Activated naive CD8-positive, alpha-beta T cell treated with anti-CD3 and anti-CD28 coated beads for 36 hours (primary cell): ENCODE measurements at places on chromosomes 3 and 15. TPM values are rescaled to one million over a fixed set of nuclear protein-coding genes. Genes with fewer than 3 reads are reported as not detected.

- no peak for DNase-seq
These were observed 51.8 kb downstream of the ATP8B4 start for GRCh38 chr15:50067254-50067653.

GHSR gene
- total RNA-seq: not detected

DNA sequence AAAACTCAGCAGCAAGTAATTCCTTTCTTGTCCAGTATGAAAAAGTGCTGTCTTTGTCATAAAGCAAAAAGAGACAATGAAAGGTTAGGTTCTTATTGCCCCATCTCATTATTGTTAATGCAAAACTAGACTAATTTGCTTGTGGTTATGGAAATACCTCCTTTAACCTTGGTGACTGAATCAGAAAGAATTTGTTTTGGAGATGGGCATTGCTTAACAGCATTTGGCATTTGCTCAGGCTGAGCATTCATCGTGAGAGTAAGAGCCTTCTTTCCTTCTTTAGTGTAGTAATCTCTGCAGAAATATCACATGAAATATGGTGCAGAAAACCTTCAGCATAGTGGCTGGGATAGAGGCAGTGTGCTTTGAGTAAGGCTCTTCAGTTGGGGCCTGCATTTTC is 103.1 kb downstream of the CNTN6 start:
- no peak for DNase-seq

DNA sequence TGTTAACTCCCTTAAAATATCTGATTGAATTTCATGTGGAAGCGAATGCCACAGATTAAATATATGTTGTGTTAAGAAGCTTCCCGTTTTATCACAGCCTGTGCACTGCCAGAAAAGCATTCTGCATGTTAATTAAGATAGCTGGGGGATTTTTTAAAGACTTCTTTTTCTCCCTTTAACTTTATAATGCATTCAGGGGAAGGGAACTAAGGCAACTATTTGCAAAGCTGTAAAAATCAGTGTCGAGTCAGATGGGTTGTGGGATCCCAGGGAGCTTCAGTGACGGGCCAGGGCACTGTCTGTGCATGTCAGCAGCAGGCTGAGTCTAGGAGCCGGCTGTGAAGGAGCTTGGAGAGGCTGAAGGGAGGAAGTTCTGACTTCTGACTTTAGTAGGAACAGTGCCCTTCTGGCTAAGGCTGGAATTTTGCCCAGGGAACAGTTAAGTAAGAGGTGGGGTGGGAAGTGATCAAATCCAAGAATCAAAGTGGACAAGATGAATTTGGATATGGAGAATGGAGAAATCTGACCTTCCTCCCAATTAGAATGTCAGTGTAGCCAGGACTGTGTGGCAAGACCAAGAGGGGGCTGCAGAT is 77.7 kb downstream of the ABHD5 start:
- DNase-seq: no peak

GRM7 gene
- total RNA-seq: not detected

DNA sequence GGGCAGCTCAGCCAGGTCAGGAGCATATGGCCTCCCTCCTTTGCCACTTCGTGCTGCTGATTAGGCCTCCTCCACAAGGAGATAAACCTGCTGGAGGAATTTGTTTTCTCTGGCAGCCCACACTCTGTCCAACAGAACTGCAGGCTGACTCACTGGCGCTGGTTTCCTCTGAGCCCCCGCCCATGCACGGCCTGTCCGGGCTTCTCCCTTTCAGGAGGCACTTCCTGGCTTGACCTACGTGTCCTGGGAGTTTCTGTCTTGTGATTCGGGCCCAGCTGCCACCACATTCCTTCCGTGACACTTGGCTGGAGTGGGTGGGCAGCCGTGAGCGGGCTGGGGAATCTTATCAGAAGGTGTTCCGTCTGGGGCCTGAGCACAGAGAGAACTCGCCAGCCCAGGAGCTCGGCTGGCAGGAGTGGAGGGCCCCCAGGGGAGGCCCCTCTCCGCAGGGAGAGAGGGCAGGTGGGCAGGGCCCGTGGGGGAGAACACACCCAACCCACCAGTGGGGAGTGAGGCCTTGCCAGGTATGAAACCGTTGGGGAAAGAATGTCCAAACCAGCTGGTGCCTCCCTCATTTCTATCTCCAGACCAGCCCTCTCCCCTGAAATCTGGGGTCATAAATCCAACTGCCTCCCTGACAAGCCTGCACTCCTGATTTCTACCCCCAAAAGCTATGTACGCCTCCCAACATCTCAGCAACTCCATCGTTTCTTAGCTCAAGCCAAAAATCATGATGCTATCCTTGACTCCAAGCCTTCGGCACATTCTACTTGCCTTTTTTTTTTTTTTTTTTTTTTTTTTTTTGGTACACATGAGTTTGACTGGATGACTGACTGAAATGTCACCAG is 110.6 kb upstream of the MEF2A start:
- no peak for DNase-seq

- DNase-seq: no peak
These were observed 53.9 kb upstream of the SSR3 start for GRCh38 chr3:156608601-156609514.

GP5 gene
- 0.80 TPM for total RNA-seq

DNA sequence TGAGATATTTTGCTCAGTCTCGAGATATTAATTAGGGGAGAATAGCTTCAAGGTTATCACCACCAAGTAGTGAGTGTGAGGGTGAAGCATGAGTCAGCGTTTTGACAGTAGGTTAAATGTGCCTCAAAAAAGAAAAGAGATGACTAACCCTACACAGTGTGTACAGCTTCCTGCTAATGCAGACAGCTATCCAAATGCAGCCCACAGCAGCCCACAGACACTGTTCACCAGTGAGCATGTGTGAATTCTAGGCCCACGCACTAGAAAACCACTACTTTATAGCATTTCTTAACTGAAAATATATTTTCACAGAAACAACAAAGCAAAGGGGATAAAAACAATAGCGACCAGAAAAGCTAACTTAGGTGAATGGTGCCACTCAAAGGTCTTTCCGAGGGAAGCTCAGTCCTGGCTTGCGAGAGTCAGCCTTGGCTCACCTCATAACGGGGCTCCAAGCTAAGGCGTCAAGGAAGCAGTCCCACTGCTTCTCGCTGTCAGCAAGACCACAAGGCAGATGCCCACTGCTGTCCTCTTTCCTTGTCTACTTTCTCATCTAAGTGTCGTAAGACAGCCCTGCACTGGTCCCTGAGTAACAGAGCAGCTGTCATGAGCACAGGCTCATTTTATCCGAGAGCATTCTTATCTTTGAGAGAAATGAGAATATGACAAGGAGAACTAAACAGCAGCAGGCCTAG is 47.6 kb downstream of the TXNRD3 start:
- DNase-seq: no peak
